ENCODE measurements at places on chromosomes 1 and 21.

GRCh38 chr1:155884031-155884960 lies 24.9 kb downstream of the SYT11 start:
- DNase-seq, result no peak

GRCh38 chr1:20375563-20375962 lies 84.9 kb downstream of the VWA5B1 start:
- DNase-seq, result no peak

DNA sequence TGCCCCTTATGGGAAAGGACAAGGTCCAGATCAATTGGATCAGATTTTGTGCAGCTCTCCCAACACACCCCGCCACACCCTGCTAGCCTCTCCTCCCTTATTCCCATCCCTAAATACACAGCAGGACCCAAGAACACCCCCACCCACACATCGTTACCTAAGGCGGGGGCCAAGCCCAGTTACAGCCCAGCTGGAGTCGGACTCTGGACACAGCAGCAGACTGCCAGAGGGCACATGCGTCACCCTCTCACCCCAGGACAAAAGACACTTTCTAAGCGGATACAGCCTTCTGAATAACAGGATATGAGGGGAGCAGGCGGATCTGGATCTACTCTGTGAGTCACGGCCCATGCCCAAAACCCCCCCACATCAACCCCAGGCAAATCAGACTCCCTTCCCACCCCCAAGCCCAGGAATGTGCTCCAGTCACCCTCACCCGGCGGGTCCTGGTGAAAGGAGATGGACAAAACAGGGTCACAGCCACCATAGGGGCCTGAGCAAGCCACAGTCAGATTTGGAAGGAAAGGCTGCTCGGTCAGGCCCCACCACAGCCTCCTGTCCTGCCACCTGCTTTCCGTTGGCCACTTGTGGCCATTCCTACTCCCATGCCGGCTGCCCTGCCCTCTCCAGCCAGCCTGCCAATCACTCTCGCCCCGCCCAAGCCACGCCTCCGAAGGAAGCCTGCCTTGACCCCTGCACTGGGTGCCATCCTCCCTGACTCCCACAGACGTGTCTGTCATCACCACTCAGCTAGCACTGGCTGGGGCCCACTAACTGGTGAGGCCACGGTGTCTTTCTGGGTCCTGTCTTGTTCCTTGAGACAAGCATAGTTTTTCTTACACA lies 4.0 kb downstream of the S100A16 start:
- peak; percentile 64 for DNase-seq

- DNase-seq, result no peak
Measured at GRCh38 chr21:43016728-43017127, 42.4 kb downstream of the PKNOX1 start.

GRCh38 chr1:18101508-18101907 lies 6.1 kb upstream of the IGSF21 start:
- no peak for DNase-seq

DNA sequence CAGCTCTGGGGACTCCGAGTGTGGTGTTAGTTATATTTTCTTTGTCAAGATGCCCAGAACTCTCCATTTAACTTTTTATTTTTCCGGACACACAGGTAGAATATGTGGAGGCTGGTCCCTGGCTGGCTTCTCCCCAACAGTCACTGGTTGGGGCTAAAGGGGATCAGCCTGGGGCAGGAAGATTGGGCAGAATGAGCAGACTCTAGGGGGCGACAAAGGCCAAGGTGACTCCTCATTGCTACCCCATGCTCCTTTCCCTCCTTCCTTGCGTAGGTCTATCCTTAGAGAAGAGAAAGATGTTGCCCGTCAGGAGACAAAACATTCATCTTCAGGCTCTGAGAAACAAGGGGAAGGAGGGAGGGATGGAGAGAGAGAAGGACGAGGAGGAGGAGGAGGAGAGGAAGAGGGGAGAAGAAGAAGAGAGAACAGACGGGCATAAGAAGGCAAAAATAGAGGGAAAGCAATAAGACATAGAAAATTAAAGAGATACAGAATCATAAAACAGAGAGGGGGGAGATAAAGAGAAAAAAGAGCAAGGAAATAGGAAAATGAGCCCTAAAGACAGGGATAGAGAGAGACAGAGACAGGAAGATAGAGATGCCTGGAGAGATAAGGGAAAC lies 89.9 kb downstream of the FOXD2 start:
- DNase-seq, result no peak

DNA sequence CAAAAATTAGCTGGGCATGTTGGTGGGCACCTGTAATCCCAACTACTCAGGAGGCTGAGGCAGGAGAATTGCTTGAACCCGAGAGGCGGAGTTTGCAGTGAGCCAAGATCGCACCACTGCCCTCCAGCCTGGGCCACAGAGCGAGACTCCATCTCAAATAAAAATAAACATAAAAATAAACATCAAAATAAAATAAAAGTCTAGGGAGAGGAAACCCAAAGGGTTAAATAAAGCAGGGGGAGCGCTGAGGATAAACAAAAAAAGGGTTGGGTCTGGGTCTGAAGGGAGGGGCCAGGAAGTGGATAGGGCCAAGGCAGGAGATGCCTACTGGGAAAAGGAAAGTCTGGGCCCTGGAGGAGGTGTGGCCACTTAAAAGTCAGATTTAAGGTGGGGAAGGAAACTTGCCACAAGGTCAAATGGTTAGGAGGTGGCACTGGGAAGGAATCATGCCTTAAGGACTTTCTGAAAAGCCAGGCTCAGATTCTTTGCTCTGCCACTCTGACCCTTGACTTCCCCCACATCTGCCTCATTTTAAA lies 150.0 kb downstream of the ADSS2 start:
- no peak for DNase-seq

DNA sequence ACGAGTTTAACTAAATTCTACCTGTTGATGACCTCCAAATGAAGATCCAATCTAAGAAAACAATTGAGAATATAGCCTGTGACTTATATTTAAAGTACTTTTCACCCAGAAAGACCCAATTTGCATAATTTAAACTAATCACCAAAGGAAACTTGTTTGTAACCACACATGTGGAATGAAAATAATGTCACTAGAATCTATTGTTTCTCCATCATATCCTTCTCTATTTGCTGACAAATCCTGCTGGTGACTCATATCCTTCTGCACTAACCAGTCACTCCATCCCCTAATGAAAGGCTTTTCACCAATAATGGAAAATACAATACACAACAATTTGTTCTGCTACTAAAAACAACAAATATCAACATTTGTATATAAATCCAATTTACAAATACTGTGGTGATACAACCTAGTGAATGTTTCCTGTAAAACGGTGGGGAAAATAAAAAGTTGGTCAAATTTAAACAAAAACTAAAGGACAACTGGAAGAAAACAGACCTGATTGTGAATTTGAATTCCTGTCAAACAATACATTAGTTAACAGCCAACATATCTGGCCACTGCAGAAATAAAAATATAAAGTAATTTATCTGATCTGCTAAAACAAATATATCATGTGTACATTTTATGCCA lies 6.5 kb downstream of the PTP4A2 start:
- DNase-seq, result no peak

- DNase-seq, result no peak
Measured at GRCh38 chr1:113946112-113946511, 17.0 kb downstream of the HIPK1 start.

GRCh38 chr21:25409978-25410377 lies 197.3 kb downstream of the MRPL39 start:
- no peak for DNase-seq

DNA sequence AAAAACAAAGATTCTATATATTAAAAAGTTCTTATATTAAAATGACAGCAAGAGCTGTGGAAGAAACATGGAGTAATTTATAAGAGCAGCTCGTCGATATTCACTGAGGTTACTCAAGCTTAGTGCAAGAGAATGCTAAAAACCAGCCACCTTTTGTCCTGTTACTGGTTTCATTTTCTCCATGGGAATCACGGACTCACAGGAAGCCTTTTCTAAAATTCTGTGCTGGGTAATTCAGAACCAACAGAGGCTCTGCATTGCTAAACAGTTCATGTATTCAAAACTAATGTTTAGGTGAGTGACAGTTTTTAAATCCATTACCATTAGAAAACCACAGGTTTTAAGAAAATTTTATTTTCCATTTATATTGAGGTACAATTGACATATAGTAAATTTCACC lies 147.8 kb upstream of the MAP1LC3C start:
- DNase-seq, result no peak

- peak; percentile 15 for DNase-seq
Measured at GRCh38 chr1:25099343-25099951, 132.9 kb downstream of the SYF2 start.

- DNase-seq, result peak; percentile 41
Measured at GRCh38 chr1:9340172-9340854, 47.6 kb downstream of the SPSB1 start.

- peak; percentile 64 for DNase-seq
Measured at GRCh38 chr1:41917835-41918449, 780 bp downstream of the HIVEP3 start.

DNA sequence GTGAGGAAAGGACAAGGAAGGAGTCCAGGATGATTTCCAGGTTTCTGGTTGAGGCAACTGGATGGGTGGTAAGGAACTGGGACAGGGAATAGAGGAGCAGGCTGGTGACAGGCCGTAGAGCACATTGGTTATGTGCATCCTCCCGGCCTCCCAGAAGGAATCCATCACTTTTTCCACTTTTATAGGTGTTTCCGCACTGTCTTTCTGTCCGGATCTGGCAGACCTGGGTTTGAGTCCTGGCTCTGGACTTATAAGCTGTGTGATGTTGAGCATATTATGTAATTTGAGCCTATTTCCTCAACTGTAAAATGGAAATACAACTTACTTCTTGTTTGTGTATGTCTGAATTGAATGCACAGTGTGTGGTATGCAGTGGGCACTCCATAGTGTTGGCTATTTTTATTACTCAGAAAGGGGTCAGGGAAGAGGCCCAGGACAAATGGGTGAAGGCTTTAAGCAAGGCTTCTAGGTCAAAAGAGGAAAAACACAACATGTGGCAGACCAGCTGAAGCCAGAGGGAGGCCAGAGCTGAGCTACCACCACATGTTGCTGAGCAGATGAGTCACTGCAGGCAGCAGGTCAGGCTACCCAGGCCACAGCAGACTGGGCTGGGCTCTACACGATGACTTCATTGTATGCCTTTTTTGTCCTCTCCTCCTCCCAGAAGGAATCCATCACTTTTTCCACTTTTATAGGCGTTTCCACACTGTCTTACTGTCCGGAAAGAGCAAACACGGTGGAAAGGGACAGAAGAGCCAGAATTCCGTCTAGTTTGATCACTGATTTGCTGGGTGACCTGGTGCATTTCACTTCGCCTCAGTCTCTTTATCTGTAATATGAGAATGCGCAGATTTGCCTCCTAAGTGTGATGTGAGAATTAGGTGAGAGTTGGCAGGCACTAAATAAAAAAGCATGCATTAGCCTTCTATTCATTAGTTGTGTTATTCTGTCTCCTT lies 791 bp upstream of the MAST2 start:
- no peak for DNase-seq

GRCh38 chr21:34946916-34947534 lies 102.1 kb downstream of the RUNX1 start:
- DNase-seq, result no peak

GRCh38 chr1:9107136-9107535 lies 21.8 kb downstream of the GPR157 start:
- no peak for DNase-seq

- no peak for DNase-seq
Measured at GRCh38 chr1:108042610-108043009, 77.6 kb upstream of the VAV3 start.

GRCh38 chr1:103025858-103026409 lies 82.4 kb downstream of the COL11A1 start:
- DNase-seq, result no peak

DNA sequence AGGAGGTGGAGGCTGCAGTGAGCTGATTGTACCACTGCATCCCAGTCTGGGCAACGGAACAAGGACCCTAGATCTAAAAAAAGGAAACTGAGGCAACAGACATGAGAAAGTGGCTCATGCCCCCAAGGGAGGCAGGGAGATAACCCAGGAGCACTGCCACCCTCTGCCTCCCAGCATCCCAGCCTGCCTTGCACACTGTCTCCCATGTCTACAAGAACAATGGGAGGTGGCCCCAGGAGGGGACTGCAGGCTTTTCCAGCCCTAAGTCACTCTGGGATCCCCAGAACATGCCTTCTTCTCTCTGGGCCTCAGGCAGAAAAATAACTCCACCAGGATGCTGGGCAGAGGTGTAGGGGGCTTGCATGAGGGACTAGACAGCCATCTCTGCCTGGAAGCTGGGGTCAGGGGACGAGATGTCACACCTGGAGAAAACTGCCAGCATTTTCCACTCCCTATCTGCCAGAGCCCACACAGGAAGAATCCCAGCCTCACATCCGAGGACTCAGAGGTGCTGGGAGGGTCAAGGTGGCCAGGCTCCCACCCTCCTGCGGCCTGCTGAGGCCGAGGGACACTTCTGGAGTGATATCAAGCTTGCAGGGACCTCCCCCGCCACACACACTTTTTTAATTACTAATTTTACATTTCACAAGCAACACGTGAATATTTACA lies 21.4 kb downstream of the RUNX3 start:
- DNase-seq, result no peak

DNA sequence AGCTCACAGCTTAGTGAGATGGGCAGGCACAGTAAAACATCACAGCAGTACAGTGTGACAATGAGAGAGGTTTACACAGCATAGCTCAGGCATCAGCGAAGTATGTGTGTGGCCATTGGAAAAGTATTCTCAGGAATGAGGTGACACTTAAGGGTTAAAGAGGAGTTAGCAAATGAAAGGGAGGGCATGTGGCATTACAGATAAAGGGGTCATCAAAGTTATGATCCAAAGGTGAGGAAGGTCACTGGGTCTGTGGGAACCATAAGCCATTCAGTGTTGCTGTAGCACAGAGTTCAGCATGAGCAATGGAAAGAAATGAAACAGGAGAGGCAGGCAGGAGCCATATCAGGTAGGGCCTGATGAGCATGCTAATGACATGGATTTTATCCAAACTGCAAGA lies 4.5 kb upstream of the C8B start:
- no peak for DNase-seq

- no peak for DNase-seq
Measured at GRCh38 chr1:8024329-8024728, 1.8 kb downstream of the ERRFI1 start.

DNA sequence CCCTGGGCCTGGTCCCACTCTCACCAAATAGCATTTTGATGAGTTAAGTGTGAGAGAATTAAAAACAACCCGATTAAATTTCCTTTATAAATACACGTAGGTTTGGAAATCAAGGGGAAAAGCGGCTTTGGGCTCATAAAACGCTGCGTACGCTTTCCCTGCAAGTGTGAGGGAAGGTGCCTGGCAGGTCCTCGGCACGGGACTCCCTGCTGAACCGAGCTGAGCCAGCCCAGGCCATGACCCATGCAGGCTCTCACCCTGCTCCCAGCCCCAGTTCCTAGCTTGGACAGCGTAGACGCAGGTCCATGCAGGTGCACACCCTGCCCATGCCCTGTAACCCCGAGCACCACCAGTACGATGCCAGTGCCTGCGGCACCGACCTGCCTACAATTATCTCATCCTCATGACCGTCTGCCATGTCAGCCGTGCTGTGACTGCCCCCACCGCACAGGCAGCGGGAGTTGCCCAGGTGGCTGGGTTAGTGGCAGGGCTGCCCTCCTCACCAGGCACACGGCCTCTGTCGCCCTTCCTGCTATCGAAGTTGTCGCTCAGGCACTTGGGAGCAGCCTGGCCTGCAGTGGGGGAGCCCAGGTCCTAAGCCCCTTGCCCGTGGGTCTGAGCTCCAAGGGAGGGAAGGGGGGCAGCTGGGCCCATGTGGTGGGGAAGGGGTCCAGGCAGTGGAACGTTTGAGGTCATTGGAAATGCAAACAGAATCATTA lies 41.0 kb upstream of the ACTRT2 start:
- no peak for DNase-seq

- DNase-seq, result no peak
Measured at GRCh38 chr1:154736841-154737240, 128.9 kb upstream of the ADAR start.

- peak; percentile 95 for DNase-seq
Measured at GRCh38 chr1:56578963-56579875, at the start of gene PLPP3. TSS of gene PLPP3 (minus strand) at chr1:56579563. CDS start at chr1:56579016, 547 bp downstream.
